ENCODE measurements at places on chromosomes 7 and 10.

DNA sequence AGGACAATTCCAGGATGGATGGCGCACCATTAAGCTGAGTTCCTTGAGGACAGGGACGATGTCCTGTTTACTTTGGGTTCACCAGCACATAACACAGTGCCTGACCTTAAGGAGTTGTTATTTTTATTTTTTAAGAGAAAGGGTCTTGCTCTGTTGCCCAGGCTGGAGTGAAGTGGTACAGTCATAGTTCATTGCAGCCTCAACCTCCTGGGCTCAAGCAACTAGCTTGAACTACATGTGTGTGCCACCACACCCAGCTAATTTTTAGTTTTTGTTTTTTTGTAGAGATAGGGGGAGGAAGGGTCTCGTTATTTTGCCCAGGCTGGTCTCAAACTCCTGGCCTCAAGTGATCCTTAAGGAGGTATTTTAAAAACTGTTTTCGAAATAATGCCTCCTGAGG is 1.7 kb upstream of the CALU start:
- no peak for DNase-seq

DNA sequence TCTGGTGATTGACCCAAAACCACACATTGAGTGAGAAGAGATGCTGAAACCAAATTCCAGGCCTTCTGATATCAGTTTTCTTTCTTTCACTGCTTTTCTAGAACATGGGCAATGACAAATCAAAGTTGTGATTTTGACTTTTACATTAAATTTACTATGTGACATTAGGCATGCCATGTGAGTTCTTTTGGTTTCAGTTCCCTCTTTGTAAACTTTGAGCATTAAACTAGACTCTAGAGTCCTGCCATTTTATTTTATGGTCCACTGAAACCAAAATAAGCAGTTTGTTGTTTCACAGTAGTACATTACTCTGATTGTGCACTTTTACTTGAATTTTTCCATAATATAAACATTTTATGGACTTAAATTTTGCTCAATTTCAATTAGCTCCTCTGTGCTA is 381.1 kb upstream of the SEMA3D start:
- no peak for DNase-seq

DNA sequence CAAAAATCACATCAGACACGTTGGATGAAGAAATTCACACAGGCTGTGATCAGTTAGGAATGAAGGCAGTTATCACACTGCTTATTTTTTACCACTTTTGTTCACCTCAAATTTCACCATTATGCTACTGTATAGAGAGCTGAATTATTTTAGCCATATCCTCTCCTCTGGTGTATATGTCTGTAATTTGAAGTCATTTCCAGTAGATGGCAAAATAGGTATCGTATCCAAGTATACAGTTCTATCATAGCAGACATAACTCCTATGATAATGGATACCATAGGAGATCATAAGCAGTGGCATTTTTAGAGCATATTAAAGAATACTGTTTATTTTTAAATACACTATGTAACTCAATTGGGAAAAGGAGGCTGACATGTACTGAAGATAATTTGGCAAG is 909.7 kb downstream of the DNAJB9 start:
- no peak for DNase-seq

GRCh38 chr10:119734396-119735332 is 8.8 kb downstream of the INPP5F start:
- no peak for DNase-seq

DNA sequence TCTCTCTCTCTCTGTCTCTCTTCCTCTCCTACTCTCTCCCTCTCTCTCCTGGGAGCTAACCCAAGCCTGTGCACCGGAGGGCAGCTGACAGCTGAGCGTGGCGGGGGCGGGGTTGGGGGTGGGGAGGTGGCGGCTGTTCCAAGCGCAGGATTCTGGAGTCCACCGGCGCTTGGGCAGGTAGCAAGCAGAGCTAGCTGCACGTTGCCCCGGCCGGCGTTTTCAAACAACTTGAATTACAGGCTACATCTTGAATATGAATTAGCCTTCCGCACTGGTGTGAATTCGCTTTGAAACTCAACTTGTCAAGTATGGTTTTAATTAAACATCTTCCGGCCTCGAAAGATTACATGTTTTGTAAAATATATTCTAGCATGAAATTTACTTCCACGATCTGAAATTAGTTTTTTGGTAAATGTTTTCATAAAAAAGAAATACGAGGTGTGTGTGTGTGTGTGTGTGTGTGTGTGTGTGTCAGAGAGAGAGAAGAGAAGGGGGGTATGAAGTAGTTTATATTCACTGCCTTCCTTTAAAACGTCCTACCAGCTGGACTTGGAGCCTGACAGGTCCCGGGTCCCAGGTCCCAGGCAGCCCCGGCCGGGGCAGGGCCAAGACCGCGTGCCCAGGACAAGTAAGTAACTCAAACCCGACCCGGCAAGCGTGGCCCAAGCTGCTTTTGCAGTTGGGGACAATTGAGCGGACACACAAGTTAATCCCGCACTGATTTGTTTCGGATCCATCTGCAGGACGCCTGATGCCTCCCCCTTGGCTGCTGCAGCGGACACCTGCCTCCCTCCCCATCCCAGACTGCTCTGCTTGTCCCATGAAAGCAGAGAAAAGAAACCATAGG is 9.0 kb upstream of the DLX6 start:
- DNase-seq = no peak

DNA sequence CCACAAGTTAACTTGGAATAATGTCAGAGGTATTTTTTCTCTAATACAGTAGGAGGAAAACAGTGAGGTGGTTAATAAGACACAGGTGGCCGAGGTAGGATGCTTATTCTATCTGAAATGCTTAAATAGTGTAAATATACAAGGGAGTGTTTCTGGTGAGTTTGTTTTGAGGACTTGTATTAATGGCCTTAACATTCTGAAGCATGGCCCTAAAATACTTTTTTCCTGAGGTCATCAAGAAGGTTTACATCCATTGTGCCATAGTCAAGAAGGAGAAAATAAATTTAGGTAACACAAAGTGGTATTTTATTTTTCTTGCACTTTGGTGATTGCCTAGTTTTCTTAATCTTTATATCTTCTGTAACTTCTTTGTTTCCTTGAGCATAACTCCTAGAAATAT is 18.8 kb downstream of the GNAI1 start:
- no peak for DNase-seq

DNA sequence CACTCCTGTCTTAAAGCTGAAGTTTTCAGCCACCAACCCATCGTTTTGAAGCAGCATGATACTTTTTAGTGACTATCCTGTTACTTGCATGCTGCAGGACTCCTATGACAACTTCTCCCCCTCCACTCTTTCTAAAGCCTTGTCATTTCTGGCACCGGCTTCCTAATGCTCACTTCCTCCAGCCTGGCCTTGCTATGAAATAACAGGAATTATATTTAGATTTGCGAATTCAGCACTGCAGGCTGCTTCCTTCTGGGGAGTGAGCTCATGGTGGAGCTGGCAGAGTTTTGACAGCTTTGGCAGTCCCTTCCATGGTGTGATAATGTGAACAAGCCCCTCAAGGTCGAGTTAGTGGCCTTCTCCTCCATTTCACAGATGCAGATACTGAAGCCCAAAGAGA is 13.4 kb downstream of the BLNK start:
- DNase-seq = no peak

DNA sequence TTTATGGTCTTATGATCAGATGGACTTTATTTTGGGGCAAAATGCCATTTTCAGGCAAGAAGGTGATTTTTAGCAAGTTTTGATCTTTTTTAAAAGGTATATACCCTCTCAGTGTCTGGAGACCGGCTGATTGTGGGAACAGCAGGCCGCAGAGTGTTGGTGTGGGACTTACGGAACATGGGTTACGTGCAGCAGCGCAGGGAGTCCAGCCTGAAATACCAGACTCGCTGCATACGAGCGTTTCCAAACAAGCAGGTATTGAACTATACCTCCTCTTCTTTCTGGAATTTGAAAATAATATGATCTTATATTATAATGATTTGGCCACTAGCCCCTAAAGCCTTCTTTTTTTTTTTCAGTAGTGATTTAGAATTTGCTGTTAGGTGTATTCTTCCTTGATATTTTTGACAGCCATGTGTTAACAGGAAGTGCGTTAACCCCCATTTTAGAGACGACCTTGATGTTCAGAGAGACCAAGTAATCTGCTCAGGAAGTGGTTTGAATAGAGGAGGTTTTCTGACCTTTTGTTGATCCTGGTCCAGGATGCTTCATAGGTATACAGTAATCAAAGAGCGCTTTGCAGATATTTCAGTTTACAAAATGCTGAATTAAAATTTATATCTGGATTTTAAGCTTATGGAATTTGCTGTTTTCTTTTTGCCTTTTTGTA is 6.2 kb downstream of the BUB3 start:
- DNase-seq = no peak

DNA sequence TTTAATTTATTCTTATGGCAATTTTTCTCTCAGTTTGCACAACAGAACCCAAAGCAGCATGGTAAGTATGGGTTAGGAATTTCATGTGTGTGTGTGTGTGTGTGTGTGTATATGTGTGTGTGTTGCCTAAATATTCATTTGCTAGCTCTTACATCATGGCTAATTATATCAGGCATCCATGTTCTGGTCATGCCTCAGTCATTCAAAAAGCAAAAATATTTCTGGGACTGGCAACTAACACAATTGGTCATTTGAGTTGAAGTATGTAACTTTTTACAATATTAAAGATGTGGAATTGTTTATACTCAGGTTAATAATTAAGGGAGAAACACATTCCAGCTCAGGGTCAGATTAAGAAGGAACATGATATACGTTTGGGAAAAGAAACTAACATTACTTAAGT is 67.6 kb upstream of the PHYHIPL start:
- no peak for DNase-seq

DNA sequence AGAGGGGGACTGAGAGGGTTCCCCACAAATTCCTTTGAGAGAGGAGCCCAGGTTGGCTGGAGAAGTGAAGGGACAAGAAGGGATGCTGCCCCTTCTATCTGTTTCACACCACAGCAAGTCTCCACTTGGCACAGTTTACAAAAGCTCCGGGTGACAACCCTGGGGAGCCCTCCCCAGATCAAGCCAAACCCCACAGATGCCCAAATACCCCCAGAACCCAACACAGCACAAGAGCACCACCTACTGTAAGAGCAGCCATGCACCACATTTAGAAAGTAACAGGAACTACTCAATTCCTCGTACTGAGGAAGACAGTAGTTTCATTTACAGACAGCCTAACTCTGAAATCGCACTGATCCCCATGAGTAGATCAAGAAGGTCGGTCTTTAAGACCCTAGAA is 67.8 kb upstream of the ATP6V0A4 start:
- DNase-seq = no peak

GRCh38 chr10:12432402-12433189 is 83.2 kb downstream of the CAMK1D start:
- peak; percentile 21 for DNase-seq

GRCh38 chr10:26481914-26482550 is 43.9 kb downstream of the APBB1IP start:
- no peak for DNase-seq

GRCh38 chr7:137423321-137423720 is 79.8 kb upstream of the PTN start:
- no peak for DNase-seq

DNA sequence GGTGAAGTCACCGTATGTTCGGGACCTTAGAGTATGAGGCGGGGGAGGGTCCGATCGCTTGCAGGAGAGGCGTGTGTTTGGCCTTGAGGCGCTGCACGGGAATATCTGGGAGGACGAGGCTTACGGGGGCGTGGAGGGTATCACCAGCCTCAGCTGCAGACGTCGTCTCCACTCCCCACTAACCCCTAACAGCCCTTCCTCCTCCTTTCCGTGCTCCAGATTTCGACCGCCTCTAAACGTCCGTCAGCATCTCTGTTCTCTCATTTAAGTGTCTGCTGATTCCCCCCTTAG is 23.5 kb upstream of the ZNF12 start:
- no peak for DNase-seq

- DNase-seq = no peak
Observed at GRCh38 chr10:80459047-80459865, 5.1 kb downstream of the TSPAN14 start.

GRCh38 chr7:24018331-24018730 is 265.7 kb upstream of the NPY start:
- DNase-seq = no peak

DNA sequence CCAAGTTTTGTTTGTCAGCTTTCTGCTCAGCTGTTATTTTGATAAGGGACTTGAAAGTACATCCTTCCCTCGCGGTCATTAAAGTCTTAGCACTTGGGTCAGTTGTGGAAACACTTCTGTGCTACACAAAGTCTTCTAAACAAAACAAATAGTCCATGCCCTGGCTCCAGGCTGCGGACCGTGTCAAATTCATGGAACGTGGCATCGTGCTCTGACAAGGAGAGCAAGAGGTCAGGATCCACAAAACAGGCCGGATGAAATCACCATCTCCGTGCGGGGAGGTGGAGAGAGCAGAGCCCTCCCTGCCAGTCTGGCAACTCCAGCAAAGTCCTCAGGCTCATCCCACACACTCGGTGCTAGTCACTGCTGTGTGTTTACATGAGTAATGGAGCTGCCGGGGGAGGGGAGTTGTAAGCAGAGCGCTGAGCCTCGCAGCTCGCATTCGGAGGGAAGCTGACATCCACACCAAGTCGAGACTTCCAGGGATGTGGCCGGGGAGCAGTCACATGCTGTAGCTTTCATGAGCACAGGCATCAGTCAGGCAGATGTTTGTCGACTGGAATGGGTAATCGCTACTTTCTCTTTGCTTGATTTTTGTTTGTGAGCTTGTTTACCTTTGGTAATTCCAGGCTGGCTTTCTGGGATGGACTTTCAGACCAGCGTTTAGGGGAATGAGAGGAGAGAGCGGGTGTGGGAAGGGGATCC is 147.6 kb downstream of the ARID5B start:
- no peak for DNase-seq

- DNase-seq = no peak
Observed at GRCh38 chr10:88254091-88254490, 329.0 kb downstream of the RNLS start.

GRCh38 chr10:24938076-24938475 is 14.3 kb downstream of the PRTFDC1 start:
- no peak for DNase-seq

DNA sequence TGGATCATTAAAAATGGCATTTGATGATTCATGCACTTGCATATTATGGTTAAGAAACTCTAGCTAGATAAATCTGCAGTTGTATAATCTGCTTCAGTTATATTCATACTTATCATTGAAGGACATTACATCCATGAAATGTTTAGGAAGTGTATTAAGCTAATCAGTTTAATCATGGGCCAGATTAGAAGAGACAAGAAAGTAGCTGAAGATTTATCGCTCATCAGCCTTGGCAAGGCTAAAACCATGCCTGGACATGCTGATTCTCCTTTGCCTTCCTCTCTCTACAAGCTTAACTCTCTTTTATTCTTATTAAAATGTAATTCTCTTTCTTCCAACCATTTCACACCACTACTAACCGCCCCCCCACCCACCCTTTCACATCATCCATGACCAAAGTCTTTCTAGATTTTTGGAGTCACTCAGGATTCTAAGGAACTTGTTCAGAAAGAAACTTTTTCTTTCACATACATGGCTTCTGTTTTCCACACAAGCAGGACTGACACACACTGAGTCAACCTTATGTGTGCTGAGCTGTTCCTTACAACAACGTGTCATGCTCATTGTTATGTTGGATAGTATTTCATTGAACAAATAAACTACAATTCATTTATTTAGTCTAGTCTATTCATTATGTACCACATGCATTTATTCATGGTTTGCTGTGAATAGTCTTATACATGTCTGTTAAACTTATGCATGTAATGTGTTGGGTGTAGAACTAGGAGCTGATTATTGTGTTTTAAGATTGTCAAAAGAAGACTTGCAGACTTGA is 227.3 kb upstream of the SP8 start:
- no peak for DNase-seq

Data from NCI-H187 (cell line).